ENCODE measurements at places on chromosomes 2 and 18. TPM values are rescaled to one million over a fixed set of nuclear protein-coding genes. Genes with fewer than 3 reads are reported as not detected.

The CRYGC gene
- not detected for total RNA-seq

The PPP1R1C gene
- 7.4 TPM for total RNA-seq

The PXDN gene
- 150 TPM for total RNA-seq

The CNRIP1 gene
- total RNA-seq = 0.36 TPM

The ANO7 gene
- total RNA-seq = 3.3 TPM

The FKBP1B gene
- 23.0 TPM for total RNA-seq

The IMMT gene
- 83.6 TPM for total RNA-seq

The CYP27C1 gene
- 0.62 TPM for total RNA-seq

The MAB21L4 gene
- total RNA-seq = 62.0 TPM

The UGT1A3 gene
- 0.19 TPM for total RNA-seq

GRCh38 chr2:106606652-106607051 is 119.5 kb downstream of the CD8B2 start:
- no peak for DNase-seq

GRCh38 chr2:25053041-25053440 is 11.2 kb downstream of the EFR3B start:
- DNase-seq = no peak

- no peak for DNase-seq
Measured at GRCh38 chr2:5686536-5686935, 5.6 kb upstream of the SOX11 start.

GRCh38 chr18:75128051-75128605 is 80.8 kb downstream of the PTGR3 start:
- DNase-seq = no peak

DNA sequence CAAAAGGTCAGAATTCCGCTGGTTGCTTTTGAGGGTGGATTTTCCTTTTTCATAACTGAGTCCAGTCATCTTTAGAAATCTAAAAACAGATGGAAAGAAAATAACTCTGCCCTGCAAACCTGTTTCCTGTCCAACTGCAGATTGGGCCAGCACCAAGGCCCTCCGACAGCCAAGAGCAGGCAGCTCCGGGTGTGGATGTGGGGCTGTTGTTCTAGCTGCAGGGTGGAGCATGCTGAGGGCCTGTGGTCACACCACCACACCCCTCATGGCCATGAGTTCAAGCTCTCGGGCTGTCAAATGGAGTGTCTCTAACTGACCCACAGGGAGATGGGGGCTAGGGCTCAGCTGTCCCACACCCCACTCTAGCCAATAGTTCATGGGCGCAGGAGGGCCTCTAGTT is 69.3 kb upstream of the BZW1 start:
- DNase-seq = no peak

DNA sequence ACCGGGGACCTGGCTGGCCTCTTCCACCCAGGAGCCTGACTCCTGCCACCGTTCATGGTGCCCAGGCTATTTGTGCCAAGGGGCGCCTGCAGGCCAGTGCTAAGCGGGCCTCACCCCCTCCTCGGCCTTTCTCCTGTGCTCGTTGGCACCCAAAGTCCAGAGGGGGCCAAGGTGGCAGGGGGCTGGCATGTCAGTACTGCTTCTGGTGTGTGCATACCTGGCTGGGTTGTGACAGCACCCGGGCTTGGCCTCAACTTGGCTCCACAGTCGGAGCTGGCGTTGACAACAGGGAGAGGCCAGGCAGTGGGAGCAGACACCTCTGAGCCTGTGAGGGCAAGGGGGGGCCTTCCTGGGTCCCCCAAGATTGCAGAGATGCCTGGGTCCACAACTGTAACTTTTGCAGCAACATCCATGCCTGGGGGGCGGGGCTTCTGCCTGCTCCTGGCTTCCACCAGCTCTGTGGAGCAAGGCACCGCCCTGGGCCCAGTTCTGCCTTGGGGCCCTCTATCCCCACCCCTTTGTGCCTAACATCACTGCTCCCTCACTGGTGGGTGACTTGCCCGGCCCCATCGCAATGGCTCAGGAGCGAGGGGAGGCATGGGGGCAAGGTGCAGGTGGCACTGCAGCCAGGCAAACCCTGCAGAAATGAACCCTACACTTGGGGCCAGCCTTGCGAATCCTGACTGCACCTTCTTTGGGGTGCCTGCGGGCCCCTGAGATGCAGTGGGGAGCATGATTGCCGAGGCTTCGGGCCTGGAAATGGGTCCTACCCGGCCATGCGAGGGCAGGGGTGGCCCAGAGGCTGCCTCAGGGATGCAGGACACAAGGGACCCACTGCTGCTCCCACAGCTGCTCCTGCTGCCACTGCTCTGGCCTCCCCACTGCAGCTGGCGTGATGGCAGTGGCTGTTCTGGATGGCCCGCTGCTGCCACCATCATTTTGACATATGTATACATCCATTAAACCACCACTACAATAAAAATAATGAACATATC is 35.9 kb downstream of the PTPN4 start:
- no peak for DNase-seq

GRCh38 chr2:9356261-9356660 is 67.1 kb downstream of the ITGB1BP1 start:
- DNase-seq = no peak

DNA sequence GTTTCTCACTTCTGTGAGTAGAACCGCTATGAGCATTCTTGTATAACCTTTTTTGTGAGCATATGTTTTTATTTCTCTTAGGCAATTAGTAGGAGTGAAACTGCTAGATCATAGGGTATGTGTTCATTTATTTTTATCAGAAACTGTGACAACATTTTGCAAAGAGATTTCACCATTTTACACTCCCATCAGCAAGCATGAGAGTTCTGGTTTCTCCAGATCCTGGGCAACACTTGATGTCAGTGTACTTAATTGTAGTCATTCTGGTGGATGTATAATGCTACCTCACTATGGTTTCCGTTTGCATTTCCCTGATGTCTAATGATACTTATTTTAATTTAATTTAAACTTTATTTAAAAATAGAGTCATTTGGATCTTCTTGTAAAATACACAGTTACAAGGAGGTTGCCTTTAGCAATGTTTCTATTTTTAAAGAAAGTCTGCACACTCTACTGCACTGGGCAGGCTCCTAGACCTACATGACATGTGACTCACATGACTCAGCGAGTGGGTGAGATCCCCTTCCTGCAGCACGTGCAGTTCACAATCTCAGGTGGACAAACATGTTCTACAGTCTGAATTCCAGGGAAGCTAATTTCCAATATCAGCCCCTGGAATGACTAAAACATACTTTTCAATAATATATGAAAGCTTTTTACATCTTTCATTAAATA is 127.0 kb upstream of the BCL2L11 start:
- no peak for DNase-seq

DNA sequence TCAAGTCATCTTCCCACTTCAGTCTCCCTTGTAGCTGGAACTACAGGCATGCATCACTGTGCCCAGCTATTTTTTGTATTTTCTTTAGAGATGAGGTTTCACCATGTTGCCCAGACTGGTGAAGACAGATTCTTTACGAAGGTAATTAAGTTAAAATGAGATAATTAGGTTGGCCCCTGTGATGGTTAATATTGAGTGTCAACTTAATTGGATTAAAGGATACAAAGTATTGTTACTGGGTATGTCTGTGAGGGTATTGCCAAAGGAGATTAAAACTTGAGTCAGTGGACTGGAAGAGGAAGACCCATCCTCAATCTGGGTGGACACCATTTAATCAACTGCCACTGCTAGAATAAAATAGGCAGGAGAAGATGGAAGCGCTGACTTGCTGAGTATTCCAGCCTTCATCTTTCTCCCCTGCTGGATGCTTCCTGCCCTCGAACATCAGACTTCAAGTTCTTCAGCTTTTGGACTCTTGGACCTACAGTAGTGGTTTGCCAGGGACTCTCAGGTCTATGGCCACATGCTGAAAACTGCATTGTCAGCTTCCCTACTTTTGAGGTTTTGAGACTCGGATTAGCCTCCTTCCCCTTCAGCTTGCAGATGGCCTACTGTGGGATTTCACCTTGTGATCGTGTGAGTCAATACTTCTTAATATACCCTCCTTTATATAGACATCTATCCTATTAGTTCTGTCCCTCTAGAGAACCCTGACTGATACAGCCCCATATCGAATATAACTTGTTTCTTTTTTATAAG is 269.1 kb downstream of the TMX3 start:
- no peak for DNase-seq

- DNase-seq = no peak
Measured at GRCh38 chr2:109238580-109238979, 109.6 kb downstream of the SH3RF3 start.

- no peak for DNase-seq
Measured at GRCh38 chr2:173286153-173286809, 68.4 kb upstream of the CDCA7 start.

GRCh38 chr2:88214631-88215030 is 44.5 kb downstream of the THNSL2 start:
- no peak for DNase-seq

DNA sequence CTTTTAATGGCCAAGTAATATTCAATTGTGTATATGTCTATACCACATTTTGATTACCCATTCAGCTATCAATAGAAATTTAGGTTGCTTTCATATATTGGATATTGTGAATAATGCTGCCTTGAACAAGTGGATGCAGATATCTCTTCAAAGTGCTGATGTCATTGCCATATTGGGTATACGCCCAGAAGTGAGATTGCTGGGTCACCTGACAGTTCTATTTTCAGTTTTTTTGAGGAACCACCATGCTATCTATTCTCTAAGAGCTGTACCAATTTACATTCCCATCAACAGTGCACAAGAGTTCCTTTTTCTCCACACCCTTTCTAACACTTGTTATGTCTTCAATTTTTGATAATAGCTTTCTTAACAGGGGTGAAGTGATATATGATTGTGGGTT is 306.9 kb downstream of the ZNF516 start:
- DNase-seq = no peak

GRCh38 chr18:70127359-70127758 is 78.1 kb downstream of the RTTN start:
- DNase-seq = no peak

GRCh38 chr2:15471606-15472005 is 89.5 kb downstream of the NBAS start:
- no peak for DNase-seq

Measured in type B pancreatic cell (in vitro differentiated cells).